Astrocyte (in vitro differentiated cells and primary cell): ENCODE measurements at places on chromosomes 7 and 10.

DNA sequence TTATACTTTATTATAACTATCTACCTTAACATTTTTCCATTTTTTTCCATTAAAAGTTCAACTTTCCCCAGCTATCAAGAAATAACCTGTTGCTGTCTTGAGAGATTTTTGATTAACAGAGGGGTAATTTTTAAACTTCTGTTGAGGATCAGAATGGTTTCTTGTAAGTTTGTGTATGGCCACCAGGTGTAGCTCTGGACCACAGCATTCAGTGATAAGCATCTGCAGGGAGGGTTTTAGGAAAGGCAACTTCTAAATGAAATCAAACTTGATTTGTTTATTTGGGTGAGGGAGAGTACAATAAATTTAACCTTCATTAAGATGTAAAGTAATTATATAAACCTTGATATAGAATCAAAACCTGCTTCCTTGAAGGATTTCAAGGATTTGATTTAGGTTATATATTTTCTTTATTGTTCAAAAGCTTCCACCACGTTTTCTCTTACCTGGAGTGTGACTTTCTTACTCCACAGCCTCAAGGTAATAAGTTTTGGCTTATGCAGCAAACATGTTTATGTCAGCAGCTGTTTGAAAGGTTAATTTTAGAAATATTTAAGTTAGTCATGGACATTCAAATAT is 153.3 kb downstream of the STK31 start:
- peak; percentile 10 for DNase-seq

GRCh38 chr10:30422981-30423654 is 10.9 kb upstream of the MAP3K8 start:
- DNase-seq, result peak; percentile 71

- DNase-seq, result no peak
These were observed 31.8 kb downstream of the CALML3 start for GRCh38 chr10:5556576-5556975.

DNA sequence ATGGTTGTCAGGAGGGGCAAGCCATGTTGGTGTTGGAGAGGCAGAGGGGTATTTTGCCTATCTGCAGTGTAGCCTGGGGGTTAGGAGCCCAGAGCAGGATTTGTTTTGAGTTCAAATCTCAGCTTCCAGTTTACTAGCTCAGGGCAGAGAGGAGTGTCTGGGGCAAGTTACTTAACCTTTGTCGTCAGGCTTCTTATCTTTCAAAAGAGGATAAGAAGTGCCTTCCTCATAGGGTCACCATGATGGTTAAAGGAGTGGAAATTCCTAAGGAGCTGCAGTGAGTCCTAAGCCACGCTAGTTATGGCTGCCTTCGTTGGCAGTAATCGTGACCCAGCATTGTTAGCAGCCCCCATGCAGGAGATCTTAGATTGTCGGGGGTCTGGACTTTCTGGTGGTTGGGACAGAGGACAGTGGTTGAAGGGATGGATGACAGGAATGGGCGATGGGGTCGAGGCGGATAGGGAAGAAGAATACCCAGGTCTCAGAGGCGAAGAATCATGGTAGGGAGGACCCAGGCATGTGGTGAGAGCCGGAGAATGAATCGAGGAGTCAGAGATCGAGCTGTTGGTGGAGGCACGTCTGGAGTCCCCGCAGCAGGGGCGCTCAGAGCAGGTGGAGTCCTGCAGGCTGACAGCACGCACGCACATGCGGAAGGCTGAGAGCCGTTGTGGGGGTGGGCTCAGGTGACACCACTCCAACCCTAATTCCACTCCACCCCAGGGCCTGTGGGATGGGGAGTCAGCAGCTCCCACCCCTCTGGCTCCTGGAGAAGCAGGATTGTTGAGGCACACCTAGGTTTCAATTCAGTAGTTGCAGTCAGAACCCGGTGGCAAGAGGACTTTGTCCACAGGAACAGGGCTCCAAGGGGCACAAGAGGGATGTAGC is 11.6 kb downstream of the ADCK2 start:
- DNase-seq, result no peak

- DNase-seq, result no peak
These were observed 175.7 kb downstream of the GFRA1 start for GRCh38 chr10:116097239-116097784.

- no peak for DNase-seq
These were observed 1.4 kb upstream of the IL6 start for GRCh38 chr7:22725585-22725984.

GRCh38 chr7:98777051-98777450 is 92.8 kb downstream of the TMEM130 start:
- no peak for DNase-seq

GRCh38 chr7:134255814-134256213 is 60.9 kb downstream of the SLC35B4 start:
- no peak for DNase-seq

GRCh38 chr7:80770061-80770460 is 131.6 kb downstream of the CD36 start:
- no peak for DNase-seq

DNA sequence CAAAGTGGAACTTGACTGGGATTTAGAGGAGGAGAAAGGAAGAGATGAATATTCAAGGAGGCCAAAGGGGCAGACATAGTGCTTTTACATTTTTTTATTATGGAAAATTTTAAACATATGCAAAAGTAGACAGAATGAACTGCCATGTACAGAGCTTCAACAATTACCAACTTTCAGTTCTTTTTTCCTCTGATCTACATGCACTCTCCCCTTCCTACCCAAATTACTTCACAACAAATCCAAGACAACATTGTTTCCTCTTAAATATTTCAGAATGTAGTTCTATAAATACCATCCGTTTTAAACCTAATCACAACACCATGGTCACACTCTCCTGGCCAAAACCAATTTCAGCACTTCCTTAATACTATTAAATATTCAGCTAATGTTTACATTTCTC is 83.5 kb upstream of the FZD1 start:
- DNase-seq, result no peak

DNA sequence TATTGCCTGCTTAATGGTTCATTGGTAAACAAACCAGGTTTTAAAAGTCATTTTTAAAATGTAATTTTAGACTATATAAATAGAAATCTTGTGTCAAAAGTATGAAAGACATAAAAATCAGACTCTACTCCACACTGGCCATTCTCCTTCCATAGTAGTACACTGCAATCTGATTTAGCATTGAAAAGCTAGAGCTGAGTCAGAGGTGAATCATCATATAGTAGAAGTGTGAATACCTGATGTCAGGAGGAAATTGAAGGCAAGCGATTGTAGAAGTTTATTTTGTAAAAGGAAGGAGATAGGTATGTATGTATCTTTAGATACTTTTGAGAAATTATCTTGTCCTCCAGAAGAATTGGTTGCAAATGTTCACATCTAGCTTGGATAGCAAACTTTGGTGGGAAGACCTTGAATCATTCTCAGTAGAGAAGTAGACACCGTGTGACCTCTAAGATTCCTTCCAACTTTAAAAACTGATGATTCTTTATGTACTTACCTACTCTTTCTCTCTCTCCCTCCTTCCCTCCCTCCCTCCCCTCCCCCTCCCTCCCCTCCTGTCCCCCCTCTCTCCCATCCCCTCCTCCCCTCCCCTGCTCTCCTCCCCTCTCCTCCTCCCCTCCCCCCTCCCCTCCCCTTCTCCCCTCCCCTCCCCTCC is 88.1 kb downstream of the BTAF1 start:
- DNase-seq, result peak; percentile 67

DNA sequence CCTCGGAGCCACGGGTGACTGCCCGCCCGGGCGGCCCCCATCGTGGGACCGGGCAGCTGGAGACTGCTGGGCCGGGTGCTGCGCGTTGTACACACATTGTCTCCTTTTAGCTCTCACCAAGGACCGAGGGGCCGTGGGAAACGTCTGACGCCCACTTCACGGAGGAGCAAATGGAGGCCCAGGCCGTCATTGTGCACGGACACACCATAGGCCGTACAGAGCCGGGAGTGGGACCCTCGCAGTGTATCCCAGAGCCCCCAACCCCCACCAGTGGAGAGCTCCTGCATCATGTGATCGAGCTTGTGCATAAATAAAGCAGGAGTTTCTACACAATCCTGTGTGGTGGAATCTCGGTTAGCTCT is 722 bp downstream of the DENND10 start:
- peak; percentile 4 for DNase-seq

DNA sequence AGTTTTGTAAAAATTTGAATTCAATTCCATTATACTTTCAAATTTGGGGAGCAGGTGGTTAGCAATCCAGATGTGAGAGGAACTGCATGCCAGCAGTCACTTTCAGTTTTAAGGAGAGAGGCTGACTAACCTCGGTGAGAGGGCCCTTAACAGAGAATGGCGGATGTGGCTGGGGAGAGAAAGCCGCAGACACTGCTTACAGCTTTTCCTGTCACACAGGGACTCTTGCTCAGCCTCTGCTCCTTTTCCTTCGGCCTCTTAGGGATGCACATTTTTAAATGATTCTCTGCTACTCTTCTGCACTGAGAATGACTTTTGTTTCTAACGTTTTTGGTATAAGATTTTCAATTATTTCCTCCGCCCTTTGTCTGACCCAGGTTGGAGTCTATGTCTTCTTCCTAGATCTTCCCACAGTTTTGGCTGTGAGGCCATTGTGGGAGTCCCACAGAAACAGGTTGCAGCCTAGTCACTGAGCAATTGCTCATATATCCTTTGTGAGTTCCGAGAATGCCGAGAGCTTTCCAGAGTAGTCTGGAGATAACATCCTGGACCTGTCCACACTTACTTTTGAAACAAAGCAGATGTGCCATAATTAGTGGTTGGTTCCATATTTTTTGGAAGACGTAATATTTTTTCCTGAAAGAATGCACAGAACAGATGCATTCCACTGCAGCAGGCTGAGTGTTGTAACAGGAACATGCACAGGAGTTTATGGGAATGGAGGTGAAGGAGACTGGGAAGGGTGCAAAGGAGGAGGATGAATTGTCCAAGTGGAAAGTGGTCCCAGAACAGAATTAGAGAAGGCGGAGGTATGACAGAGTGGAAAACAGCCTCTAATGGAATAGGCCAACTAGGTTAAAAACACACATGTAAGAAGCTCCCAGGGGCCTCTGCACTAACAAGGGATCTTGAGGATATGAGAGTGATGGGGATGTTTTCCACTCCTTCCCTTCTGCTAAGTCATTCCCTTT is 168.0 kb upstream of the ZNF32 start:
- DNase-seq, result peak; percentile 92

- peak; percentile 75 for DNase-seq
These were observed 175.2 kb downstream of the BMPER start for GRCh38 chr7:34080513-34080912.

GRCh38 chr10:3534433-3534832 is 250.6 kb downstream of the KLF6 start:
- DNase-seq, result no peak

DNA sequence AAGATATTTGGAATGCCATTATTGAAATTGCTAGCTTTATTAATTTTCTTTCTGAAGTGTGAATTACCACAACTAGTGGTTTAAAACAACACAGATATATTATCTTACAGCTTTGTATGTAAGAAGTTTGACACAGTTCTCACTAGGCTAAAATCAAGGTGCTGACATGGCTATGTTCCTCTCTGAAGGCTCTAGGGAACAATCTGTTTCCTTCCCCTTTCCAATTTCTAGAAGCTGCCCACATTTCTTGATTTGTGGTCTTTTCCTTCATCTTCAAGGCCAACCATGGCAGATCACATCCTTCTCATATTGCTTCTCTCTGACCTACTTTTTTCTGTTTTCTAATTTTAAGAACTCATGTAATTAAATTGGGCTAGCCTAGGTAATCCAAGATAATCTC is 43.3 kb upstream of the SLC26A3 start:
- no peak for DNase-seq

GRCh38 chr10:34046506-34047034 is 712.1 kb upstream of the NRP1 start:
- no peak for DNase-seq

DNA sequence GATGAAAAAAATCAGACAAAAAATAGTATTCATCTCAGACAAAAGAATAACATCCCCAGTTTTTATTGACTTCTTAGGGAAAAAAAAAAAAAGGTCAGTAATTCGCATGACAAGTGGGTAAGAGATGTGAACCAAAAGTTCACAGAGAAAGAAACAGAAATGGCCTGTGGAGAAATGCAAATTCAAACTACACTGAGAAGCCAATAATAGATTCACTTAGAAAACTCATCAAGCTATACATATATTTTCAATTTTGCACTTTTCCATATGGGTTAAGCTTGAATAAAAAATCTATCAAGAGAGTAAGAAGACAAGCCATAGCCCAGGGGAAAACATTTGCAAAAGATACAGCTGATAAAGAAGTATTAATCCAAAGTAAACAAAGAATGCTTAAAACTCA is 28.0 kb downstream of the HERC4 start:
- no peak for DNase-seq

GRCh38 chr7:89336121-89336520 is 540.6 kb upstream of the TEX47 start:
- DNase-seq, result no peak
